ENCODE measurements at places on chromosomes 13 and 19.

GRCh38 chr13:71312923-71313322 is 554.1 kb downstream of the DACH1 start:
- no peak for DNase-seq

DNA sequence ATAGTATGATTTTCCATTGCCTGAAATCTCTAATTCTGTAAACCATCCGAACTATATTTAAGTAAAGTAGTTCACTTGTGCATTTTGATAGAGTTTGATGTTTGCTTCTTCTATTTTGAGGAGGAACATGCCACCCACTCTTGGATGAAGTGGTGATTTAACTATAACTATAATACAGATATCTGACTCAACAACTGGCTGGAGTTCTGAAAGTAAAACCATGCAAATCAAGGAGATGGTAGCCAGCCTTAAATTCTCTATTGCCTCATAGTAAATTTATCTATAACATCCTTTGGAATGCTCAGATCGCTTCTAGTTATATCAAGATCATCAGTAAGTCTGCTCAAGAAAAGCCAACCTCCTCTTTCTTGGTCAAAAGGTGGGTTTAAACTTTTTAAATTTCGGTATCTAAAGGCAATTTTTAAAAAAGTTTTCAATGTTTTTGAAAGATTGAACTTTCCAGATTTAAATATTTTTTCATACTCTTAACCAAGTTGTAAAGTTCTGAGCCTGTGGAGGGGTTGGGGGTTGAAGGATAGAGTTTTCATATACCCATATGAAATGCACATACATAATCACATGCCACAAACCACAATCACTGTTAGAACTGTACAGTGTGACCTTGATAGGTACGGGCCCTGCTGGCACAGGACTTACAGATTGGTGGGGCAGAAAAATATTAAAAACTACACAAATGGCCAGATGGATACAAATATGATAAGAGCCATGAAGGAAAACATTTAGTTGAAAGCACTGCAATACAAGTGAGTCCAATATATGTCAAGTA is 90.5 kb upstream of the RFC3 start:
- DNase-seq: no peak

DNA sequence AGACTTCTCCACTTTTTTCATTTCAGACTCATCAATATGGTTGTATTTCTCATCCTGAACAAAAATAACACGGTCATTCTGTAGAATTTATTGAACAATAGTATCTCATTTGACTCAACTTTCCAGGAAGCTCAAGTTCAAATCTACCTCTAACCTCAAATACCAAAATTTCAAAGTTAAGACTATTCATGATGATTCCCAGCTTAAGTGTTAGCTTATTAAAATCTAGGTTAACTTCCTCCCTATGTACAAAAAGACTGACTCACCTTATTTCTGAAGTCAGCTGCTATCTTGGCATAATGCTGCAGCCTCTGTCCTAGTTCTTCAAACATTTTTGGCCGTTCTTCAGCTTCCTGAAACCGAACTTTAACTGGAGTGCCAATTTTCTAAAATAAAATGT is 23.2 kb downstream of the HSPH1 start:
- DNase-seq: no peak

DNA sequence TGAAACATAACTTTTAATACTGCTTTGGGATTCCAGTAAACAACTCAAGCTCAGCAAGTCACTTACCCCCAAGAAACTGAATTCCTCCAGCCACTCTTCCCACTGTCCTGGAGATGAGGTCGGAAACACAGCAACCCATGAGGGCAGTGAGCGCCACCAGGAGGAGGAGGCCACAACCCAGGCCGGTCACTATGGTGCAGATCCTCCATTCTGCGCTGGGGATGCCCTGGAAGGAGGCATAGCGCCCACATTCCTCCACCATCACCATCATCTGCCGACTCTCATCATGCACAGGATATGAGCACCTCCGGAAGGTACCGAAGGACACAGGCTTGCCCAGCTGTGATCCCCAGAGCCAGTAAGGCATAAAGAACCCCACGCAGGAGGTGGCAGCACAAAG is 2.2 kb downstream of the LHFPL6 start:
- DNase-seq: no peak

DNA sequence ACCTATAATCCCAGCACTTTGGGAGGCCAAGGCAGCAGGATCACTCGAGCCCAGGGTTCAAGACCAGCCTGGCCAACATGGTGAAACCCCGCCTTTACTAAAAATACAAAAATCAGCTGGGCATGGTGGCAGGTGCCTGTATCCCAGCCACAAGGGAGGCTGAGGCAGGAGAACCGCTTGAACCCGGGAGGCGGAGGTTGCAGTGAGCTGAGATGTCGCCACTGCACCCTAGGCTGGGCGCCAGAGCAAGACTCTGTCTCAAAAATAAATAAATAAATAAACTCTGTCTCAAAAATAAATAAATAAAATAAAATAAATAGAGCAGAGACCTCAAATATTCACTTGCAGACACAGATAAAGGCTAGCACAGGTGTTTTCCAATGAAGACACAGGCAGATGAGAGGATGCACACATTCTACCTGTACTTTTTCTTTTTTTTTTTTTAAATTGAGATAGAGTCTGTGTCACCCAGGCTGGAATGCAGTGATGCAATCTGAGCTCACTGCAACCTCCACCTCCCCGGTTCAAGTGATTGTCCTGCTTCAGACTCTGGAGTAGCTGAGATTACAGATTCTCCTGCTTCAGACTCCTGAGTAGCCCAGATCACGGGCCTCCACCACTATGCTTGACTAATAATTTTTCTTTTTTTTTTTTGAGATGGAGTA is 2.7 kb upstream of the RPS16 start:
- no peak for DNase-seq

Measured in NCI-H2081 treated with DMSO at 0.1 percent for 48 hours (cell line).